CD8-positive, alpha-beta T cell (primary cell): ENCODE measurements at places on chromosomes 13 and 19.

DNA sequence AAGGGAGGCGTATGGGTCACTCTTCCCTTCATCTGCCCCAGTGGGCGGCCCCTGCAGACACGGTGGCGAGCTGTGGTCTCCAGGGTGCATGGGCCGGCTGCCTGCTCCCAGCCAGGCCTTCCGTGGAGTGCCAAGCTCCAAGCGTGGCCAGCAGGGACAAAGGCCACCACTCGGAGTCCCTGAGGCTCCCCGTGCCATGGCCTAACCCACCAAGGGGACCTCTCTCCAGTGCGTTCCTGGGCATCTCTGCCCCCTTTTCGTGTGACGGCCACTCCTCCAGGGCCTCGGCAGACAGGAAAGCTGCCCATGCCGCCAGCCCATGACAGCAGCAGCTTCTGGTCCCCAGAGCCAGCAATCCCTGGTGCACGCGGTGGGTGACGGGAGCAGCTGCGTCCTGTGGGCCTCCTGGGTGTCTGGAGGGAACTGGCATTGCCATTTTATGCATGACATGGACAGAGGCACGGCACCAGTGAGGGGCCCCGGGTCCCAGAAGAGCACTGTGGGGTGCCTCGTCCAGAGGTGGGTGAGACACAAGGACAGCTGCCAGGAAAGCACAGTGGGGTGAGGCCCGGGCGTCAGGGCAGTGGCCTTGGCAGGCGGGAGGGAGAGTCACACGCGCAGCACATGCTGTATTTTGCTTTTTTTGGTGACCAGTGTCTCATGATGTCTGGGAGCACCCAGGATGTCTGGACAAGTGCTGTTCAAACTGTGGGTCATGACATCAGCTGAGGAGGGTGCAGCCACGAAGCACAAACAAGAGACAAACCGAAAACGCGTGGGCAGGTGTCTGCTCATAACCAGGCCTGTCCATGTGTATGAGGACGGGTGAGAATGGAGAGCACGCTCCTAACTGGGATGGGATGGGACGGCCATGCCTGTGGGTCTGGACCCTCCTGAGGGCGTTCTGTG is 32.3 kb downstream of the CEBPG start:
- DNase-seq: no peak

- DNase-seq: no peak
Observed at GRCh38 chr19:42242069-42242511, 312 bp downstream of the GSK3A start.

- DNase-seq: no peak
Observed at GRCh38 chr13:81089371-81090157, 748.6 kb upstream of the SPRY2 start.

DNA sequence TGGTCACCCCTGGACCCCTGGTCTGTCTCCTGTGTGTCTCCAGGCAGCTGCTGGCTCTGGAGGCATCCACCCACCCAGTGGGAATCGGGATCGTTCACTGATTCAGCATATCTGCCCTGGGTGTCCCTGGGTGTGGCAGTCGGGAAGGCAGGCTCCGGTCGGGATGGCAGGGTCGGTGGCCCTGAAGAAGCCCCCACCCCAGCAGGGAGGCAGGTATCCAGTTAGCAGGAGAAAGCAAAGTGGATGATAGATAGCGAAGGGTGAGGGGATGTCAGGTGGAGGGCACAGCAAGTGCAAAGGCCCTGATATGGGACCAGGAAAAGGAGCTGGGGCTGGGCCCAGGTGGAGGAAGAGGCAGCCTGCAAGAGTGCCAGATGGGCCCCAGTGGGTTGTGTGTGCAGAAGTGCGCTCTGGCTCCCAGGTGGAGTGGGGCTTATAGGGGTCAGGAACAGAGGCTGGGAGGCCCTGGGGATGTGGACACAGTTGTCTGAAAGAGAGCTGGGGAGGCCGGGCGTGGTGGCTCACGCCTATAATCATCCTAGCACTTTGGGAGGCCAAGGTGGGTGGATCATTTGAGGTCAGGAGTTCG is 2.3 kb downstream of the SSBP4 start:
- DNase-seq: no peak

DNA sequence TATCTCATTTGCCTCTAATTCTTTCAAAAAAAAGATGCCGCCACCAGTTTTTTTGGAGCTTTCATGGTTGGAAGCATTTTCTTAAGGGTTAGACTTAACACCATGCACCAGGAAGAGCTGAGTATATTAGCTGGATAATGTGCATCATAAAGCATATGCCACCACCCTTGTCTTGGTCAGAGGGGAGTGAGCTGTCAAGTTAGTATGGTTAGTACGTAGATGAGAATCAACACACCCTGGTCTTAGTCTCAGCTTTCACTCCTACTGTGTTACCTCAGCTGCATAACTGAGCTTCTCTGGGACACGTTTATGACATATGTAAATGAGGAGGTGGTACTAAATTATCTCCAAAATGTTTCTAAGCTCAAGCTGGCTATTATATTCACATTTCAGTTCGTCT is 415.6 kb downstream of the DCT start:
- DNase-seq: no peak

DNA sequence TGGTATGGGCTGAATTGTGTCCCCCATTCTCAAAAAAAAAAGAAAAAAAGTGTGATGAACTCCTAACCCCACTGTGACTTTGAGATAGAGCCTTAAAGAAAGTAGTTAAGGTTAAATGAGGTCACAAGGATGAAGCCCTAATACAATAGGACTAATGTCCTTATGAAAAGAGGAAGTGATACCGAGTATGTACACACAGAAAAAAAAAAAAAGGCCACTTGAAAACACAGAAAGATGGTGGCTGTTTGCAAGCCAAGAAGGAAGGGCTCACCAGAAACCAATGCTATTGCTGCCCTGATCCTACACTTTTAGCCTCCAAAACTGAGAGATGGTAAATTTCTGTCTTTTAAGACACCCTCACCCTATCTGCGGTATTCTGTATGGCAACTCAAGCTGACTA is 955.6 kb downstream of the PCDH17 start:
- no peak for DNase-seq

- no peak for DNase-seq
Observed at GRCh38 chr19:40947573-40947972, 43.5 kb upstream of the CYP2B6 start.

DNA sequence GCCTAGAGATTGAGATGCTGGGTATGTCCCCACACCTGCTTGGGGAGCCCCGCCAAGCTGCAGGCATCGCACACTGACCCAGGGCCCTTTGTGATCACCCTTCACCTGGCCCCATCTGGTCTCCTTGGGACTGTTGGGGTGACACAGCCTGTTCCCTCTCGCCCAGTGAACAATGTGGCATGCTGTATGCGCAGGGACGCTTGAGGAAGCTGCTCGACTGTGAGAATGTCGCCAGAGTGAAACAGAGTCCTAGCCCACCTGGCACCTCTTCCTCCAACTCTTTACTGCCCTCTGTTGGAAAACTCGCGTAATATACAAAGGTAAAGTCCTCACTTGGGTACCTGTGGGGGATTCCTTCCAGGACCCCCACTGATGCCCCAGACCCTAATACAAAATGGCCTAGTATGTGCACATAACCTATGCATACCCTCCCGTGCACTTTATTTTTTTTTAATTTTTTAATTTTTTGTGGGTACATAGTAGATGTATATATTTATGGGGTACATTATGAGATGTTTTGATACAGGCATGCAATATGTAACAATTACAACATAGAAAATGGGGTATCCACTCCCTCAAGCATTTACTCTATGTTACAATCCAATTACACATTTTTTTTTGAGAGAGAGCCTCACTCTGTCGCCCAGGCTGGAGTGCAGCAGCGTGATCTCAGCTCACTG is 9.0 kb downstream of the BLOC1S3 start:
- no peak for DNase-seq
